ENCODE measurements at places on chromosomes 11 and 22.

- ATAC-seq = peak; percentile 10
Measured at GRCh38 chr11:61732705-61733104, 19.7 kb upstream of the MYRF start.

- no peak for ATAC-seq
Measured at GRCh38 chr11:127470306-127470884, 469.8 kb upstream of the KIRREL3 start.

GRCh38 chr11:75576499-75576918 lies 14.5 kb downstream of the SERPINH1 start:
- ATAC-seq = no peak

- peak; percentile 66 for ATAC-seq
Measured at GRCh38 chr11:22193348-22194051, 615 bp downstream of the ANO5 start.

DNA sequence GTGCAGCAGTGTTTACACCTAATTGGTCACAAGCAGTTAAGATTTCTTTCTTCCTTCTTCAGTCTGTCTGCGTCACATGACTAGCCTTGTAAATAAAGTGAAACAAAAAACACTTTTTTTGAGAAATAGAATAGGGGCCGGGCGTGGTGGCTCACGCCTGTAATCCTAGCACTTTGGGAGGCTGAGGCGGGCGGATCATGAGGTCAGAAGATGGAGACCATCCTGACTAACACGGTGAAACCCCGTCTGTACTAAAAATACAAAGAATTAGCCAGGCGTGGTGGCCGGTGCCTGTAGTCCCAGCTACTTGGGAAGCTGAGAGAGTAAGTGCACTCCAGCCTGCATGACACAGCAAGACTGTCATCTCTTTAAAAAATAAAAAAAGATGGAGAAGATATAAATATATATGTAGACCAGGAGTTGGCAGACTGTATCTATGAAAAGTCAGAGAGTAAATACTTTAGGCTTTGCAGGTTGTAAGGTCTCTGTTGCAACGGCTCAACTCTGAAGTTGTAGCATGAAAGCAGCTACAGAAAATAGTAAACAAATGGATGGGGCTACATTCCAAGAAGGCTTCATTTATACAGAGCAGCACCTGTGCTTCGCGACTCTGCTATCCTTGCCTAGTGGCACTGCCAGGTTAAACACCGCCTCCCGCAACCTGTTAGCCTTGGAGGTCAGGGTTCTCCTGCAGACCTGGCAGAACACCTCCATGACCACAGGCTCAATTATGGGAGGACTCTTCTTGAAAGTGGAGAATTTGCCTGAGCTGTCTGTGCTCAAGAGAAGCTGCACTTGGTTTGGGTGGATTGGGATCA lies 55.9 kb downstream of the PPP6R2 start:
- no peak for ATAC-seq

DNA sequence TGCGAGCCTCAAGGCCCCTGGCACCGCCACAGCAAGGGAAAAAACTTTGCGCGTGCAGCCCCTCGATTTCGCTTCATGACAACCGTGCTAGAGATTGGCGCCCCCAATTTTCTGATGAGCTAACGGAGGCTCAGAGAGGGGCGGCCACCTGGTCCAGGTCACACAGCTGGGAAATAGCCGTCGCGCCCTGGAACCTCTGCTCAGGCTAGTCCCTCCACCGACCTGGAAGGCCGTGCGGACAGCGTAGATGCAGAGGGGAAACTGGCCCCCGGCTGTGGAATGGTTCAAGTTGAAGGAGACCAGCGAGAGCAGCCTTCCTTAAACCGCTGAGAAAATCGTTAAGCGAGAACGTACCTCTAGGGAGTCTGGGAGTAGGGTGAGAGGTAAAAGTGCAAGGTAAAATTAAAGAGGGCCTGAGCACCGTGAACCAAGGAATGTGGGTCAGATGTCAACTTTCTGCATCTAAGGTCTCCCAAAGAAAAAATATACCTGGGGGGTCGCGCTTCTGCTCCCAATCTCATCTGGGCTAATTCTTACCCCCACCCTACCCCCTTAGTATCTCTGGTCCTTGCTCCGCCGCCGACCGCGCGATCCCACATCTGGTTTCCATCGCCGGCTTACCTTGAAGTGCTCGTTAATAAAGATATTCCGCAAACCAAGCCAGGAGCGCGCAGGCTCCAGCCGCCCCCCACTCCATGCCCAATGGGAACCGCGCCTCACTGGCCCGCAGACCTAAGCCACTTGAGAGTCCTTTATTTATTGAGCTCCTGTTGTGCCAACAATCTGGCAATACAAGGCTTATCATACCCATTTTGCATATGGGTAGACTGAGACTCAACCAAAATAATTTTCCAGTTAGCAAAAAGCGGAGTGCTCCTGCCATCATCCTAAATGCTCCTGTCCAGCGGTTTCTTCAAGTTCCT lies 1.7 kb upstream of the ALX4 start:
- ATAC-seq = no peak

DNA sequence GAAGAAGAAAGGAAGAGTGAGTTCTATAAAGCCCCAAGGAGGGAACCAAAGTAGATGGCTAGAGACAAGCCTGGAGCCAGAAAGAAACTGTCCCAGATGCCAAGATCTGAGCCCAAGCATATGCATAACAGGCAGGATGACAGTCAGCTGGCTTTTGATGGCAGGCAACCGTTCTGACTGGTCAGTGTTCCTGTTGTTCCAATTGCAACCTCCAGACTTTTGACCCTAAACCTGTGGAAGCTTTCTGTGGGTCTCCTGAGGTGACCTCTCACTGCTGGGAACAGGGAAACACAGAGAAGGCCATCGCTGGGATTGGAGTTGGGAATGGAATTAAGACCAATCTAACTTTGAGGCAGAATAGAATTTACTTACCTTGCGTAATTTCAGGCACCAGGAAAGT lies 21.6 kb upstream of the NNMT start:
- ATAC-seq = no peak

- ATAC-seq = no peak
Measured at GRCh38 chr11:94664346-94664745, 97.2 kb downstream of the PIWIL4 start.

- ATAC-seq = no peak
Measured at GRCh38 chr11:123797541-123797940, 8.6 kb downstream of the OR6M1 start.

GRCh38 chr11:19281041-19281440 lies 40.3 kb upstream of the E2F8 start:
- ATAC-seq = peak; percentile 16

GRCh38 chr11:12611352-12611751 lies 62.9 kb upstream of the TEAD1 start:
- ATAC-seq = no peak

Measured in SK-N-SH treated with all-trans-retinoic acid at 6 μM for 48 hours (cell line).